ENCODE measurements at places on chromosomes 5 and 9.

DNA sequence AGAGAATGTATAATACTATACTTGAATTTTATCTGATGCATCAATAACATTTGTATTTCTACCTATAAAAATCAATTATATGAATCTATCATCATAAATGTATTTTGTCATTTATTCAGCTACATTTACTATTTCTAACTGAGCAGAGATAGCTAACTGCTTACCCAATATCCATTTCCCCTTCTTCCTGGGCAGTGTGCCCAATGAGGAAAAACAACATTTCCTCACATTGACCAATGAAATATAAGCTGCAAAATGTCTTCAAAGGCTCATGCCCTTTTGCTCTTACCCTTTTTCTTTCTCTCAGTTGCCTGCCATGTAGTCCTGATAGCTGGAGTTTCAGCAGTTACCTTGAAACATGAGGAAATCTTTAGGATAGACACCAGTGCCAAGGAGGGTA, 385.8 kb upstream of the PCSK5 start:
- no peak for DNase-seq

GRCh38 chr5:160354666-160355065, 15.8 kb downstream of the C1QTNF2 start:
- DNase-seq = no peak

DNA sequence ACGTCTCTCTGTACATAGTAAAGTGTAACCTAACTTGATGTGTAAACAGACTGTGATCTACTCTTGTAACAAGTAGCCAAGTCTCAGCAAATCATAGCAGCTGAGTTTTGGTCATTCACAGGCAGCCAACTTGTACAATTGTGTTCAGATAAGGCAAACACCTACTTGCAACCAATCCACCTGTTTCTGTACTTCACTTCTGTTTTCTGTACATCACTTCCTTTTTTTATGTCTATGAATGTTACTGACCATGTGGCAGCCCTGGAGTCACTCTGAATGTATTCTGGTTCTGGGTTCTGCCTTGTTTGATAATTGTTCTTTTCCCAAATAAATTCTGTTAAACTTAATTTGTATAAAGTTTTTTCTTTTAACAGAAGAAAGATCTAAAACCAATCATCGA, 26.0 kb downstream of the RLN2 start:
- DNase-seq = no peak

- no peak for DNase-seq
Observed at GRCh38 chr5:13234-13633, 78.7 kb upstream of the PLEKHG4B start.

DNA sequence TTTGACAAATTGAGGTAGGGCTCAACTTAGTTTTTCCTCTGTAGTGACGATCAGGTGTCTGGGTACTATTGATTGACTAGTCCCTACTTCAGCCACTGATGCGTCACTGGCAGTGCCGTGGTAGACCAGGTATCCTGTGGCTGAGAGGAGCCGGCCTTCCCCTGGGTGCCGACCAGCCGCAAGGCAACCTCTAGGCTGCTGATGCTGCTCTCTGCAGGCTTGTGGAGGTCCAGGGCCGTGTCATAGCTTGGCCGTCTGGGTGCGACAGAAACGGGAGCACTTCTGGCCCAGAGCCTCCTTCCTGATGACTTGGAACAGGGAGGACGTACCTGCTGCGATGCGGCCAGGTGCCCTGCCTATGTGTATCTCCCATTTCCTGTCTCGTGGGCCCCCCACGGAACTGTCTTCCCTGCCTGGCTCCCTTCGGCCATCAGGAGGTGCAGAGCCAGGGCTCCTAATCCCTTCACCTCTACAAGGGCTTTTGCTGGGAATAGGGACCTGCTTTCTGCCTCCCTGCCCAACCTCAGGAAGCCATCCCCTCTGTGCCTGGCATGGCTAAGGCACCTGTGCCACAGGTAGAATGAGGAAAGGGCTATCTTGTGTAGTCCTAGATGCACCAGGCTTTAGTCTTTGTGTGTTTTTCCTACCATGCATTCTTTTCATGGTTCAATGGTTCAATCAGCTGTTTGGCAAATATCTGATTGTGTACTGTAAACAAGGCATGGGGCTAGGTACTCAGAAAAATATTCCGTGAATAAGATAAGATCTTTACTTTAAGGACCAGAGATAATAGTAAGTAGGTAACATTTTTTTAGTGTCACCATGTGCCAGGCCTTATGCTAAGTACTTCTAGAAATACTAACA, 44.6 kb downstream of the MVB12B start:
- no peak for DNase-seq

DNA sequence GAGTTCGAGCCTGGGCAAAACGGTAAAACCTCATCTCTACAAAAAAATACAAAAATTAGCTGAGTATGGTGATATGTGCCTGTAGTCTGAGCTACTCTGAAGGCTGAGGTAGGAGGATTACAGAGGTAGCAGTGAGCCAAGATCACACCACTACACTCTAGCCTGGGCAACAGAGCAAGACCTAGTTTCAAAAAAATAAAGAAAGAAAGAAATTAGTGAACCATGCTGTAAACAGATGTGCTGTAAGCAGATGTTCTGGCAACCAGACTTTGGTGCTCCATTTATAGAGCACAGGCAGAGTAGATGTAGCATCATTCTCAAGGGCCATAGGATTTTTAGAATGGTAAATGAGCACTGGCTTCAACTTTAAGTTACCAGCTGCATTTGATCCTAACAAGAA, 115.4 kb downstream of the ST8SIA4 start:
- no peak for DNase-seq

DNA sequence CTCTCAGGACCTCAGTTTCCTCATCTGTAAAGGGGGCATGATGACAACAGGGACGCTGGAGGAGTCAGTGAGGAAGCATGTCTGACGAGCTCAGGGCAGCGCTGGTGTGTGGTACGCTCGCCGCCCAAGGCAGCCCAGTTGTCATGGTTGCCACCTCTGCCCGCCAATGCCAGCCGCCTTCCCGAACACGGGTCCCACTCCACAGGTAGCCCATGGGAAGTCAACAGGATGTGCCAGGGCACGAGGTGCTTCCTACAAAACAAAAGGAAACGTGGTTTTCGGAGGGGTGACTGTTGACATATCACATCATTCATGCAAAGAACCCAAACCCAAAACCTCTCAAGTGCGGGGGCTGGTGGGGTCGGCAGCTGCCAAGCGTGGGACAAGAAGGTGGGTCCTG, 58.1 kb downstream of the NEK6 start:
- no peak for DNase-seq

GRCh38 chr9:119836036-119836435, 466.8 kb upstream of the BRINP1 start:
- DNase-seq = no peak

DNA sequence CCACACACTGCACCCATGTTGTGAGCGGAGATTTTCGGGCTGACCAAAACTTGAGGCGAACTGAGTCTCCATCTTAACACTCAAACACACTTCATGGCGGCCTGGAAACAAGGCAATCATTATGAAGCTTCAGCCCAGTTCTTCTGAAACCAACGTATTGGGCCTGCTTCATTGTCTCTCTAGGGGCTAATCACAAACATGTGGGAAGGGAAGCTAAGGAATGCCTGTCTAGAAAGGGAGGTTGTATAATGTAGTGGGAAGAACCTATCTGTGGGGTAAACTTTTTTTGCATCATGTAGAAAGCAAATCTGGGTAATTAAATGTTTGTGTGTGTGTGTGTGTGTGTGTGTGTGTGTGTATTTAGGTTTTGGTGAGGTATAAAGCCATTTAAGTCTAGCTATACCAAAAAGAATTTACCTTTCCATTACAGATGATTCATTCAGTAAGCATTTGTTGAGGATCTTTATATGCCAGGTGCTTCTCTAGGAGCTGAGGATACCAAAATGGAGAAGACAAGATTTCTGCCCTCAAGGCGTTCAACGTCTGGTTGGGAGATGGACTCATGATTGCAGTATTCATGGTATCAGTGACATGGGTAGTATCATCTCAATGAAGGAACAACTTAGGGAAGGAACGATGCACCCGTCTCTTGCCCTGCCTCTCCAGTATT, 29.4 kb downstream of the SLC1A3 start:
- DNase-seq = no peak

DNA sequence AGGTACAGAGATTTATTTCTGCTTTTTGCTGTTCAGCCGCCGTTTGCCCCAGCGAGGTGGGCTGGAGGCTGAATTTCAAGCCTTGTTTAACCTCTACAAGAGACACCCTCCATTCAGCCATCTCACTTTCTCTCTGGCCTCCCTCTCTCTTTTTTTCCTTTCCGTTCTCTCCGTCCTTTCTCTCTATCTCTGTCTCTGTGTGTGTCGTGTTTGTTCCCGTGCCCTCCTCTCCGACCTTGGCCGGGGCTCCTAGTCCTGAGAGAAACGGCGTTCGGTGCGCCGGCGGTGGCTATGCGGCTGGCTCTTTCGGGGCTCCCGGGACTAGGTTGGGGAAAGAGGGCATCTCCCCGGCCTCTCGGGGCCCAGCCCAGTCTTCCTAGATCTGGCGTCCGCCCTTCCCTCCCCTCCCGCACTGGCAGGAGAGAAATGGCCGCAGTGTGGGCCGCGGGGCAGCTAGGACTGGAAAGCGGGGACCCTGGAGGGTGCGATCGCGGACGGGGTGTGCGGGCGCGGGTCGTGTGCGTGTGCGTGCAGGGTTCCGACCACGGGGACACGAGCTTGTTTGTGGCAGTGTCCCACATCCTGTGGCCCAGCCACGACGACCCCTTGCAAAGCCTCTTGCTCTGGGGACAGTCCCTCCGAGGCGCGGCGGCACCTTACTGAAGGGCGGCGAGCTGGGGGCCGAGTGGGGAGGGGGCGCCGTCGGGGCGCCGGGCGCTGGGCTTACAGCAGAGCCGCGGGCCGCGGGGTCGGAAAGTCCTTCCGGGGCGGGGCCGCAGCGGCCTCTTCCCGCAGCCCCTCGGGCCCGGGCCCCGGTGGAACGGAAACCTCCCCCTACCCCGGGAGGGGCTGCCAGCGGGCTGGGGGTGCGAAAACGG, 5.7 kb downstream of the LHX2 start:
- peak; percentile 81 for DNase-seq

- DNase-seq = no peak
Observed at GRCh38 chr5:132557478-132558172, 848 bp downstream of the RAD50 start.

- peak; percentile 93 for DNase-seq
Observed at GRCh38 chr5:112419164-112419985, at the start of gene EPB41L4A. TSS of gene EPB41L4A (minus strand) at chr5:112419277. CDS start at chr5:112419039, 238 bp downstream.

- no peak for DNase-seq
Observed at GRCh38 chr9:70390933-70391341, 23.5 kb downstream of the KLF9 start.

- DNase-seq = no peak
Observed at GRCh38 chr5:133075572-133076536, 24.0 kb downstream of the HSPA4 start.

DNA sequence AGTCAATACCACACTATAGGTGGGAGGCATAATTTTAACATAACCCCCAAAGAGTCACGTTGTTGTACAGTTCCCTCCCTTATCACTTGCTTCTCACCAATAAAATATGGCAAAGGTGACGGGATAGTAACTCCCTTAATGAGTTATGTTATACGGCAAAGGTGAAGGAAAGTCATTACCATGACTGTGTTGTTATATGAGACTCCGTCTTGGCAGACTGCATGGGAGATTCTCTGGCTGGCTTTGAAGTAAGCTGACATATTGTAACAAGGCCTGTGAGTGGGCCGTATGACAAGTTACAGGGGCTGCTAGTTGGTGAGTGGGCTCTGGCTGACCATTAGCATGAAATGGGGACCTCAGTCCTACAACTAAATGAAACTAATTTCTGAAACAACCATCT, 366.4 kb upstream of the FTMT start:
- DNase-seq = no peak

DNA sequence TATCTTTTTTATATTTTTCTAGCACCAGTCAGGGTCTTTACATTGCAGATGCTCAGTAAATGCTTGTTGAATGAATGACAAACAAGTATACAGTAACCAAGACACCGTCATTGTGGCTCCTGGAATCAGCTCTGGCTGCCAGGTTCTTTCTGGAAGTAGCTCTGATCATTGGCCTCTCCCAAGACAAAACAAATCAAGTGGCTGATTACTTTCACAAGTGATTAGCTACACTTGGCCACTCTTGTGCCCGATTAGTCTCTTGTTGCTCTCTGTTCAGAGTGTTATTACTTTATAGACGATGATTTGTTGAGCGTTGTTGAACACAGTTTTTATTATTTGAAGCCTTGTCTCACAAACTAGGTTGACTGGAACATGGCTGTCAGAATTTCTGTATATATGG, 119.6 kb upstream of the TLX3 start:
- no peak for DNase-seq

GRCh38 chr5:93330506-93330905, 250.5 kb downstream of the NR2F1-AS1 start:
- DNase-seq = no peak

- DNase-seq = no peak
Observed at GRCh38 chr9:94887721-94888120, 161.2 kb downstream of the AOPEP start.

- no peak for DNase-seq
Observed at GRCh38 chr9:136666372-136667213, 3.9 kb downstream of the EGFL7 start.

DNA sequence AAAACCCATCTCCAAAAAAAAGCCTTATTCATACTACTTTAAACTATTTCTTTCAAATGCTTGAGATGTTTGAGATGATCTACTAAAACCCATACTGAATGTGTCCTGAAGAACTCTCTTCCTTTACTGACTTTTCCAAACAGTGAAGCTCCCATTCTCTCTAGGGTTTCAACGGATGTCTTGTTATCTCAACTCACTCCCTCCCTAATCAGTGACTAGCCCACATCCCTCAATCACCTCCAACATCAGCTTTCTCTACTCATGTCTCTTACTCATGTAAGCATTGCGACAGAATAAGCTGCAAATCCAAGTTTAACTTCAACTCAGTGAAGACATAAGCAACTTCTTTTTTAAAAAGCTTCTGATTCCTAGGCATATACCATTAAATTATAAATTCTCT, 42.1 kb downstream of the WDR41 start:
- no peak for DNase-seq

DNA sequence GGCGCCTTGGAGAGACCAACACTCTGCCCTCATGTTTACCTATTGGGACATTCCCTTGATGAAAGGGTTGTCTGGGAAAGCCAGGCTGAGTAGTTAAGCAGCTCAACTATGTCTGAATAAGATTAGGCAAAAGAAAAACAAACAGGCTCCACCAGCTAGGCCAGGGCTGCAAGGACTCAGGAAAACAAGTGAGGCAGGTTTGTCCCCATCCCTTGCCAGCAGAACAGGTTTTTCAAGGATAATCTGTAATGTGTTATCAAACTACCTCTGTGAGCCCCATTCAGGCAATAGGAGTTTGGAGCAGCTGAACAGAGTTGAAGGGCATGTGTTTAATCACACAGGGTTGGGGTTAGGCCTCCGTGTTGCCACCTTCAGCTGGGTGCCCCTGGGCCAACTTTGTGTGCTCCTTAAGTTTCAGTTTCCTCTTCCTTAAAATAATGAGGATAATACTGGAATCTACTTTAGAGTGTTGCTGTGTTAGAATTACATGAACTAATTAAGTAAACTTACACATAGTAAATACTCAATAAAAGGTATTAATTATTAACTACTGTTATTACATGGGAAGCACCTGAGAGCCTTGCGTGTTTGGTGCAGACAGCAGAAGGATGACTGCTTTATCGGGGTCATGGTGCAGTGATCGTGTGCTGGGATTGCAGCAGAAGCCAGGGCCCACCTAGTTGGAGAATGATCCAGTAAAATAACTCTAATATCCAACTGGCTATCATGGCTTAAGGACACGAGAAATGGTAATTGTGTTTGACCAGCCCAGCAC, 72.1 kb upstream of the ATP10B start:
- no peak for DNase-seq
